Sigmoid colon (tissue), 7 donors: ENCODE measurements at places on chromosomes 5 and 9. TPM values are rescaled to one million over a fixed set of nuclear protein-coding genes. Genes with fewer than 3 reads are reported as not detected.
A peak's percentile ranks its signal among the peaks of the same experiment; 100 is the strongest.

GRCh38 chr5:108769352-108769751 lies 21.7 kb downstream of the FER start:
- no peak for DNase-seq

DNA sequence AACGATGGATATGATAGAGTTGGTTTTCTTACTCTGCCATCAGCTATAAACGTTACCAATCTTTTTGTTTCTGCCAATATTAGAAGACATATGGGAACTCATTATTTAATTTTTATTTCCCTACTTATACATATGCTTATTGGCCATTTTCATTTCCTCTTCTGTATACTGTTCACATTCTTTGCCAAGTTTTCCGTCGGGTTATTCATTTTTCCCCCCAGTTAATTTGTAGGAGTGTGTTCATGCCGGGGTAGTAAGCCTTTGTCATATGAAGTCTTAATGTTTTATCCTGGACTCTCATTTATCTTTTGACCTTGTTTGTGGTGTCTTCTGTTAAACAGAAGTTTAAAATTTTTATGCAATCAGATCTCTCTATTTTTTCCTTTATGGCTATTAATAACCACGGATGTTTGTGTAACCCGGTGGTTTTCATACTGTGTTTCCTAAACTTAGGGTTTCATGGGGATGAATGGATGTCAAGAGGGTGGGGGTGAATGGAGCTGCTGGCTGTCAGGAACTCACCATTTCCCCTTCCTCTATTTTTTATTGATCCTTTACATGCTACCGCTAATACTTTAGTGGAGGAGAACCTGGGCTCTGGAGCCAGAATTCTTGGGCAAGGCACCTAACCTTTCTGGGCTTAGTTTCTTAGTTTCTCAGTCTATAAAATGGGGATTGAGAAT lies 42.5 kb upstream of the PPARGC1B start:
- DNase-seq: no peak

GRCh38 chr5:926417-927171 lies 33.9 kb downstream of the TRIP13 start:
- peak; percentile 71 for DNase-seq

DNA sequence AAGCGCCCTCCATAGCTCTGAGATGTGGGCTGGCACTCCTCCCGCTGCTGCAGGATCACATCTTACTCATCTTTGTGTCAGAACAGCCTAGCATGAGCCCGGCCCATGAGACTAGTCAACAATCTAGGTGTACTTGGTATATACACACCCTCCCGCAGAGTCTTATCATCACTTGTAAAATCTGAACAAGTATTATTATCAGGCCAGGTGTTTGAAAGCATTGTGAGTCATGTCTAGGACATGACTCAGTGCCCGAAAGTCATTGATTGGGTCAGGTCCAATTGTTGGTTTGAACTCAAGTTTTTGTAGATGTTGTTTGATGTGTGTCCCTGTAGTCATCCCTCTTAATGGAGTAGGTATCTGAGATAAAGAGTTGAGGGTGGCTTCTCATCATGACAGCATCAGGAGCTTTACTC lies 108.7 kb downstream of the CFAP90 start:
- no peak for DNase-seq

- no peak for DNase-seq
Observed at GRCh38 chr9:3746296-3747275, 220.8 kb upstream of the RFX3 start.

The RAI14 gene
- polyA plus RNA-seq: 6.7 TPM

The TCERG1 gene
- 10.9 TPM for polyA plus RNA-seq

The PCDHGC3 gene
- polyA plus RNA-seq: 5.1 TPM
